ENCODE measurements at places on chromosomes 3 and 15.

DNA sequence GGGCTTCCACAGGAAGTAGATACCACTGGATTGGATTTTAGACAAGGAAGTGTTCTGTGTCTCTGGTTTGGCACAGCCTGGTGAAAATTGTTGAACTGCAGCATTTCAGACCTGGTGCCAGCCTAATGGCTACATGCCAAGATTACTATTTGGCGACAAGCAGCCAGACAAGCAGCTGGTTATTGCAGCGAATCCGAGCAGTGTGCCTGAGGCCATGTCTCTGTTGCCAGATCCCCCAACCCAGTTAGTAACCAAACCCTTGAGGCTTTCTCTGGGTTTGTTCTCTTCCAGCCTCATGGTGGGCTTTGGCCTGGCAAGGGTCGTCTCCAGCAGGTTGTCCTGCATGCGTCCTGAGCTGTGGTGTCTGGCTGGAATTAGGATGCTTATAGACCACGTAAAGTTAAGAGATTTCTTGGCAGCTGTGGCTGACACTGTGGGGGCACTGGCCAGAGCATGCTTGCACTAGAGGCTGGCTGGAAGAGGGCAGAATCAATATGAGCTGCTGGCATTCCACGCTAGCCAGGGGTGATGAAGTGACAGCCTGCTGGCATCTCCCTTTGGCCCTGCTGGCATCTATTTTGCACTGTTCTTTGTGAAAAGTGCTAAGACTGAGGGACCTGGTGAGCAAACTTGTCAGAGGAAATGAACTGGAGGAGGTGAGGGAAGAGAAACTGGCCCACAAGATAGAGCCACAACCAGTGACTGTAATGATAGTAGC lies 172.6 kb downstream of the RBMS3 start:
- DNase-seq = no peak

- no peak for DNase-seq
Measured at GRCh38 chr3:171013822-171014748, 12.4 kb downstream of the SLC2A2 start.

- no peak for DNase-seq
Measured at GRCh38 chr3:128753715-128754114, 27.7 kb downstream of the RAB7A start.

- DNase-seq = peak; percentile 62
Measured at GRCh38 chr15:78937132-78937739, 7.6 kb downstream of the CTSH start.

GRCh38 chr15:27327467-27328025 lies 356.6 kb downstream of the GABRG3 start:
- DNase-seq = no peak

DNA sequence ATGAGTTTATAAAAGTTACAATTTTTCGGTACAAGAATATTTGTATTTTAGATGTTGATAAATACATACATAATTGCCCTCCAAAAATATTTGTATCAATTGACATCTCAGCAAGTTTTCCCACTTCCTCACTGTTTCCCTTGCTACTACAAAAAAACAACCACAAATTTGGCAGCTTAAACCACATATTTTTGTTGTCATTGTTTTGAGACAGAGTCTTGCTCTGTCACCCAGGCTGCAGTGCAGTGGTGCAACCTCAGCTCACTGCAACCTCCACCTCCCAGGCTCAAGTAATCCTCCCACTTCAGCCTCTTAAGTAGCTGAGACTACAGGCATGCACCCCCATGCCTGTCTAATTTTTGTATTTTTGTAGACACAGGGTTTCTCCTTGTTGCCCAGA lies 162.8 kb upstream of the RARB start:
- DNase-seq = no peak

DNA sequence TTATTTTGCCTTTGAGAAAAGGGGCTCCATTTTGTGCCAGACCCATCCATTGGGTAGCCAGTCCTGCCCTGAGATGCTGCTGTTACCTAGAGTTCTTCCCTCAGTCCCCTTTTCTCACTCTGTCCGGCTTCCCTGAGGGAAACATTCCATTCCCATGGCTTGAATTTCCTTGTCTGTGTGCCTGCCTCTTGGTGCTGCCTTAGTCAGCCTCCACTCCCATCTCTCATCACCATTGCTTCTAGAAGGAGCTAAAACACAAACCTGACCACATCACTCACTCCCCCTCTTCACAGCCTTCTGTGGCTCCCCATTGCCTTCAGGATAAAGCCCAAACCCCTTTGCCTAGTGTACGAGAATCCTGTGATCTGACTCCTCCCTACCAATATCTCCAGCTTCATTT lies 25.2 kb upstream of the C2CD4B start:
- no peak for DNase-seq

DNA sequence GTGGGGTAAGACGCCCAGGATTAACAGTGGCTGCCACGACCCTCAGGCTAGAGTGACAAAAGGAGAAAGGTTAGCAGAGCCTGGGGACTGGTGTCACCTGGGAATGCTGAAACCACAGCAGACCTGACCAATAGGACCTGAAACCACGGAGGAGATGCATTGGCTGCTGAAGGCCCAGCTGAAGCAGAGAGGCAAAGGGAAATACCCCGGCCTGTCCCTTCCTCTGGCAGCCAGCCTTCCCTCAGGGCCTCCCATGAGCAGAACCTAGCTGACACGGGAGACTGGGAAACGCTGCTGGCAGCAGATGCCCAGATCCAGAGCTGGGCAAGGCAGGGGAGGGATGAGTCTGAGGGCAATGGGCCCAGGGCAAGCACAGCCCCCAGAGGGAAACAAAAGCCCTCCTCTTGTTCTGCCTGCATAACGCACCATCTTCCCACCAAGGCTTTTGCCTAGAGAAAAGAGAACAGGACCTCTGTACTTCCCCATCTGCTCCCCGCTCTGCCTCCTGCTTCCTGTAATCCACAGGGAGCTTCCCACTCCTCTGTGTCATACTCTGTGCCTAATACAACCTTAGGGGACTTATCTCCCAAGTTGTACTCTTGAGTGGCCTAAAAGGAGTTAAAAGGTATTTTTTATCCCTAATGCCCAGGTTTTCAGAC lies 216.2 kb downstream of the ABHD5 start:
- peak; percentile 2 for DNase-seq

DNA sequence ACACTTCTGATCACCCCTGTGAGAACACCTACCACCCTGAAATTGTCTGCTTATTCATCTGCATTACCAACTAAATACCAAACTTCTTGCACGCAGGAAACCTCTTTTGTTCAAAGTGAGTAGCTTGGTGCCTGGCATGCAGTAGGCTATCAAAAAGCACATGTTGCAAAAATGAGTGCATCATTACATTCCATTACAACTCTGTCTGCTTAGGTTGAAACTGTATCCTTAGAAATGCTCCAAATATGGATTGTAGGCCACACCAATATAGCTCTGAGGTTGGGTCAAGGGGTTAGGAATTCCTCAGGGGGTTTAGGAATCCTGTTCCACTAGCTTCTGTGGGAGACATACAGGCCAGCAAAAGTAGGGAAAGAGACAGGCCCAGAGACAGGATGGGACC lies 107.2 kb downstream of the THRB start:
- DNase-seq = no peak

GRCh38 chr15:89441295-89441812 lies 55.0 kb downstream of the RHCG start:
- peak; percentile 27 for DNase-seq

DNA sequence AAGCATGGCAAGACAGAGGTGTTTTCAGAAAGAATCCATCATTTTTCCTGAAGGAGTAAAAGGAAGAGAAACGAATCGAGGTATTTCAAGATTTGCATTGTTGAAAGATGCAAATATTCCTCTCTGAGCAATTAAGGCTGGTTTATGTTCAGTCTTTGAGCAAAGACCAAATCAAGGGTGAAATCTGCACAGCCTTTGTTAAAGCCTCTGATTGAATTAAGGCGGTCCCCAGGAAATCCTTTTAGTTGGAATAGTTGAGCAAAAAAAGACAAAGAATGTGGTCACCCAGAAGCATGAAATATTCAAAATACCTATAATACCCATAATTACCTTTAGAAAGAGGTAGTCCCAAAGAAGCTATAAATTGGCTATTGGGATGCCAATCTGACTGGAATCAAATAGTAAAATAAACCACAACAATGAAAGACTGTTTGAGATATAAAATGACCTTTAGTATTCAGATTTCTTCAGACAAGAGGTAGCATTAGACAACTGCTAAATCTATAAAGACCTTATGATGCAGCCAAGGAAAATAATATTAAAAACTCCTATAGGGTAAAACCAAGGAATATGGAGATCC lies 1218.1 kb downstream of the ROBO2 start:
- no peak for DNase-seq

DNA sequence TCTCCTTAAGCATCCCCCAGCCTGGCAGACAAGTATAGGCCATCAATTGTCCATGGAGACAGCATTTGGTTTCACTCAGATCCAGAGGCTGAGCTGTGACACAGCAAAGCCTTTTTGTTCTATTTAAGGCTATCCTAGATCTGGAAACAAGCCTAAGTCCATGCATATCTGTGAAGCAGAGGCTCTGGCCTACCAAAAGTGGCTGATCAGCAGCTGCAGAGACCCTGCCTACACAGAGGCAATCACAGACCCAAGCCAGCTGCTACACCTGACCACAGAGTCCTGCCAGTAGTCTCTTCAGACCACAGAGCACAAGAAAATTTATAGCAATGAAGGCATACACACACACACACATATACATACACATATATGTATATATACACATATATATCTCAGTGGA lies 501.7 kb upstream of the ARPP21 start:
- DNase-seq = no peak

DNA sequence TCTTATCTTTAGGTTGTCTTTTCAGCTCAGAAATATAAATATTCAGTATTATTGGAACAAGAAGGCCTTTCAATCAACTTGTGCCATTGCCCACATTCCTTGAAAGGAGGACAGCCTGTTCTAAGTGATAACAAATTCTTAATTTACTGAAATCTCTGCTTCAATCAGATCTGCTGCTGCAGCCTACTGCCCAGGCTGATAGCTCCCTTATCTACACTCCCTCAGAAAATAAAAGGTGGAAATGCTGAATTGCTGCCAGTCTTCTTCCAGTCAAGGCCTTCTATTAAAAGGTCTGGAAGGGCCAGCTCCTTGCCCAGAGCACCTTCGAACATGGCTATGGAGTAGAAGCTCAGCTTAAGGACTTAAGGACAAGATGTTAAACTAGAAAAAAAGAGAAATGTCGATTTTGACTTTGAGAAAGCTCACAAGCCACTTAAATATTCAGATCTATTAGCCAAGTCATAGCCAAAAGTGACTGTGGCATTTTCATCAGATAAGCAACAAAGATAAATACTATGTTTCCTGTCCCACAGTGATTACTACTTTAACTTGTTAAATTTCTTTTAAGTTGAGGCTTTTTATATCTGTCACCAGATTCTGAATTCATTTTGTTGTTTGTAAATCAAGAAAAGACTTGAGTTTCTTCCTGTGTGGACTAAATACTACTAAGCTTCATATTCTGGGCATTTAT lies 480.5 kb upstream of the CBLB start:
- no peak for DNase-seq

DNA sequence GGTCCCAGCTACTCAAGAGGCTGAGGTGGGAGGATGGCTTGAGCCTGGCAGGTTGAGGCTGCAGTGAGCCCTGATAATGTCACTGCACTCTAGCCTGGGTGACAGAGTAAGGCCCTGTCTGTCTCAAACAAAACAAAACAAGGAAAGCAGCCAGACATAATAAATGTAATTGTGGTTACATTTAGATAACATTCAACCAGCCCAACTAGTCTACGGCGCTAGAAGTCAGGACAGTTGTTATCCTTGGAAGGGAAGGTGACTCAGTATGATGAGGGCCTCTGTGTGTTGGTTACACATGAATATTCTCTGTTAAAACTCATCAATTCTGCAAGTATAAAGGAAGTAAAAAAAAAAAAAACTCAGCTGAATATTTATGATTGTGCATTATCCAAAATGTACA lies 27.0 kb upstream of the CSPG5 start:
- no peak for DNase-seq

DNA sequence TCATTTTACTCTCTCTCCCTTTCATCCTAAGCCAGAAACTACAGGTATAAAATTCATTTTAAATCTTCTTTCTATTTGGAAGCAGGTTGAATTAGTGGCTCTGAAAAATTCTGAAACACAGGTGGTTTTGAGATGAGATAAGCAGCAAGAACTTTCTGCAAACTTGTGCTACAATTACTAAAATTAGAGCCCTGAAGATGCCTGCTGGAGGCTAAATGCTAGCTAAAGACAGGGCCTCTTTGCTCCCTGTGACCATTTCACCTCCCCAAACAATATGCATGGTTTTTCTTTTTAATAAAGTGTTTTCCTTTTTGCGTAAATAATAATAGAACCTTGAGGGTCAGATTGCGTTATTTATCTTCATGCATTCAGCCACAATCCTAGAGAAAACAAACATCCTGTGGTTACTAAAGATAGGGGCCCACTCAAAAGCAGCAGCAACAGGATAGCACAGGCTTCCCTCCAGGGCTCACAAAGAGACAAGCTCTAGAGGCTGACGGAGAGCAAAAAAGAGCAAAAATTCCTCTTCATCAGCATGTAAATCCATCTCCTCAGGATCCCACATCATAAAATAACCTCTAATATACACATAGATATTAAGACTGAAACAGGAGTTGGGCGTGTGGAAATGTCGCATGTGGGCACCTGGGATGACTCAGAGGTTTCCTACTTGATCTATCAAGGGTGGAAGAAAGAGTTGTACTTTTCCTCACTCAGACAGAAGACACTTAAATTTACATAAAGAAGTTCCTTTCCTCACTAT lies 26.5 kb upstream of the CP start:
- no peak for DNase-seq

- DNase-seq = no peak
Measured at GRCh38 chr15:35166730-35167359, 81.8 kb upstream of the NANOGP8 start.

- no peak for DNase-seq
Measured at GRCh38 chr15:39946862-39947261, 12.9 kb downstream of the EIF2AK4 start.

GRCh38 chr15:56805466-56806147 lies 72.3 kb upstream of the ZNF280D start:
- DNase-seq = no peak

Measured in CD14-positive monocyte (primary cell).